Left renal cortex interstitium (tissue), 4 donors: ENCODE measurements at places on chromosomes 3 and 15.

GRCh38 chr15:101188637-101189408 lies 63.0 kb downstream of the CHSY1 start:
- no peak for DNase-seq

DNA sequence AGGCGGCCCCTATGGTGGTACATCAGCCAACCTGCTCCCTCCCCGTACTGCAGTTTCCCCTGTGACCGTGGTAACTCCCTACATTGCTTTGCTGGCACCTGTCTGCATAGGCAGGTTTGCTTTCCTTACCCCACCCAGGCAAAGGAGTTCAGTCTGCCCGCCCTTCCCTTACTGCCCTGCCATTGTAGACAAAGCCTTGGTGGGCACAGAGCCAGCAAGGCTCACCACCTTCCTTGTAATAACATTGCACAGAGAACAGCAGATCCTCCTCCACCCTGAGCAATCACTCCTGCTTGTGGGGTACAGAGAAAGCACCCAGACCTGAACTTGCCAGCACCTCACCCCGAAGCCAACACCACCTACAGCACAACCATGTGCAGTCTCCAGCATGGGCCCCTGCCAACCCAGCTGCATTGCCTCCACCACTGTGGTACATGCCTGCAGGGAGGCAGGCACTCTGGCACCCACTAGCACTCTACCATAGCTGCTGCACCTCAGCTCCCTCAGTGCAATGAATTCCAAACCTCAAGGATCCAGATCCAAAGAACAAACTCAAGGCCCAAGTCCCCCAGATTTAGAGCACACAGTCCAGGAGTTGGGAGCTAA lies 192.7 kb upstream of the KCNMB2 start:
- DNase-seq = no peak

GRCh38 chr3:14525685-14526631 lies 14.2 kb downstream of the GRIP2 start:
- no peak for DNase-seq

DNA sequence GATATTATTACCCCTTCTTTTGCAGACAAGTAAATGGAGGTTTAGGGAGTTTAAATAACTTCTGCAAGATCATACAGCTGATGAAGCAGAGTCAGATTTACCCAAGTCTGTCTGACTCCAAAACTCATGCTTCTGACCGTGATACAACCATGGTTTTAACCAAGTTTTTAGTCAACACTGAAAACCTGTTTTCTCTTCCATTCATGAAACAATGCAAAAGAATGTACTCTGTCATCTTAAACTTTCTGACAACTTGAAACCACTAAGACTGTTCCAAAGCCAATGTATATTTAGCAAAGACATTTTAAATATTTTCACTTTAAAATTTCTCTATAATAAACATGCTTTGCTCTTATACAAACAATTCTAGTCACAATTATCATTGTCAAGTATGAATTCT lies 77.0 kb upstream of the RBMS3 start:
- no peak for DNase-seq

DNA sequence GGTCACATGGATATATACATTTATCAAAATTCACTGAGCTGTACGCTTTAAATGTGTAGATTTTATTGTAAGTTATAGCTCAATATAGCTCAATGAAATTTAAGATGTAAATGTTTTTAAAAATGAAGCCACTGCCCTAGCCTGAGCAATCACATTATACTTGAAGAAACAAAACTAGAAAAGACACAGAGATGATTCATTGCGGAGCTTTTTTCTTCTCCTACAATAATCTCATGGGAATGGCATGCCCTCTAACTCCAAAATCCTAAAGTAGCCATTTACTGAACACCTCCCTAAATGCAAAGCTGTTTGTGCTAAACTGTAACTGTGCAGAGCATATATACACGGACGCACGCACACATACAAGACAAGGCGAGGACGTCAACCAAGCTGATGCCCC lies 84.2 kb downstream of the MYO9A start:
- no peak for DNase-seq

GRCh38 chr3:51975852-51976549 lies 1.1 kb downstream of the ABHD14A start:
- DNase-seq = peak; percentile 46

GRCh38 chr3:25604107-25604805 lies 60.5 kb downstream of the TOP2B start:
- no peak for DNase-seq

- DNase-seq = no peak
Observed at GRCh38 chr3:65659396-65659795, 379.3 kb downstream of the MAGI1 start.
